ENCODE measurements at places on chromosomes 2 and 18. TPM values are rescaled to one million over a fixed set of nuclear protein-coding genes. Genes with fewer than 3 reads are reported as not detected.

- DNase-seq: no peak
These were observed 55.5 kb upstream of the PIK3C3 start for GRCh38 chr18:41899535-41899934.

The NHEJ1 gene
- 14.3 TPM for total RNA-seq

DNA sequence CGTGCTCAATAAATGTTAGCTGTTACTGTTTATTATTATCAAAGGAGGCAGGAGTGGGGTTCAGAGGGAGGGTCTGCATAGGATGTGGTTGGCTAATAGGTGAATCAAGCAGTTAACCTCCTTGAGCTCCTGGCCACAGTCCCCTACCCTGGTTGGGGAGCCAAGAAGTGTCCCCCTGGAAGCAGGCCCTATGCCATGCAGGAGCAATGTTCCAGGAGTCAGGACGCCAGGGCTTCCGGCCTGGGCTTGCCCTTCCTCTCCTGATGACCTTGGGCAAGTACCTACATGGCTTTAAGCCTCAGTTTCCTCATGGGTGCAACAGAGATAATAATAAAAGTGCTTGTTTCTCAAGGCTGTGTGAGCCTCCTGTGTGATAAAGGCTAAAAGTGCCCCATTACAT, 84.9 kb downstream of the DYSF start:
- no peak for DNase-seq

The OTOS gene
- total RNA-seq: not detected

The CHRND gene
- total RNA-seq: not detected

The DHRS9 gene
- total RNA-seq: not detected

The DNER gene
- total RNA-seq: not detected

- DNase-seq: no peak
These were observed 2.0 kb upstream of the AQP4 start for GRCh38 chr18:26867471-26867870.

The RND3 gene
- total RNA-seq: not detected

The FMNL2 gene
- total RNA-seq: 0.24 TPM

DNA sequence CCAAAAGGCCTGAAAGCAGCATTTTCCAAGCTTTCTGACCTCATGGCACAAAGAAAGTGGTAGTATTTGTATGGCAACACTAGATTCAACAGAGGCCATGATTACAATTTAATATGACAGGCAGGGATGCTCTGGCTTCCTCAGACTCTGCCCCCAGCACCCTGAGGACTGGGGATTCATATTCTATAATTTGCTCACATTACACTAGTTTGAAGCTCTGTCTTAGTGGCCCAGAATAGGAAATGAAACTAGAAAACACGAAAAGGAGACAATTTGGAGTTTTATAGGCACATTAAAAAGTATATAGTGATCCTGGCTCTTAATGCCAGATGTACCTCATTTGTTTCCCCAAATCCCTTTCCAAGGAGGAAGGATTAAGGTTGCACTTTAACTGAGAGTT, 173.0 kb upstream of the STK17B start:
- DNase-seq: no peak

GRCh38 chr2:172836827-172837226, 101.2 kb downstream of the RAPGEF4 start:
- no peak for DNase-seq

All from OCI-LY7 (cell line).